ENCODE measurements at places on chromosomes 12 and 14. TPM values are rescaled to one million over a fixed set of nuclear protein-coding genes. Genes with fewer than 3 reads are reported as not detected.

Gene CLMN
- total RNA-seq: 0.95 TPM

Gene MIP
- not detected for total RNA-seq

Gene BATF
- total RNA-seq: 123 TPM

Gene GATC
- total RNA-seq: 41.3 TPM

Gene TMEM253
- not detected for total RNA-seq

DNA sequence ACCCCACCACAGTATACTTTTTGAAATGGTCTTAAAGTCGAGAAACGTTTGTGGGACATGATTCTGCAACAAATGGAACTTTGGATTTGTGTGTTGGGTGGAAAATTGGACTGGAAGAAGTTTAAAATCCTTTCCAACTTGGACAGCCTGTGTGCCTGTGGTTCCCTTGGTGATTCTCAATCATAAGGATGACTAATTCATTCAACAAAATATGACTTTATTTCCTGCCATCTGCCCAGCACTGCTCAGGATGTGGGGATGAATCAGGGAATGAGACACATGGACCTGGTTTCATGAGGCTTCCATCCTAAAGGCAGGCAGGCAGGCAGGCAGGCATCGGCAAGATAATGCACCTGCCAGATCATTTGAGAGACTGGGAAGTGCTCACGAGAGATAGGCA, 57.3 kb upstream of the TMEM132D start:
- no peaks in the 10 kb centered on the region for H3K4me1 ChIP-seq
- H3K36me3 ChIP-seq: no peaks in the 10 kb centered on the region
- no peak overlapping the region for H3K4me3 ChIP-seq
- no peak for ATAC-seq
- no peak overlapping the region for H3K27ac ChIP-seq

GRCh38 chr14:22753586-22753985, 12.9 kb upstream of the OXA1L start:
- H3K27ac ChIP-seq: no peak overlapping the region
- ATAC-seq: no peak
- H3K4me1 ChIP-seq: no peaks in the 10 kb centered on the region
- H3K36me3 ChIP-seq: no peaks in the 10 kb centered on the region
- peaks cover 17% of the 10 kb centered on the region for H3K27me3 ChIP-seq

GRCh38 chr12:105224399-105224798, 11.6 kb downstream of the APPL2 start:
- H3K4me1 ChIP-seq: peaks cover 12% of the 10 kb centered on the region
- no peak for ATAC-seq
- H3K36me3 ChIP-seq: peaks cover 81% of the 10 kb centered on the region
- no peaks in the 10 kb centered on the region for H3K27me3 ChIP-seq

DNA sequence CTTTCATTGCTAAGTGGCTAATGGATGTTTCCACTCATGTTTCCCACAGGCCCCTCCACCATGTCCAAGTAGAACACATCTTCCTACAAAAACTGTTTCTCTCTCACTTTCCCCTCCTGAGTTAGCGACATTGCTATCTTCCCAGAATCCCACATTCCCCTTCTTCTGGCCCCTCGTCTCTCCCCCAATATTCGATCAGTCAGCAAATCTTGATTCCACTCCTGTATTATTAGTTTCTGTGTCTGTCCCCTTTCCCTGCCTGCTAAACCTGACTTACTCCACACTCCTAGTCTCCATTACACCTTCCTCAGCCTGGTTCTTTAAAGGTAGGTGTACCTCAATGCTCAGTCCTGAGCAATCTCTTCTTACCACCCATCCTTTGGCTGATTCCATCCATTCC, 19.3 kb upstream of the SAMD4A start:
- H3K4me1 ChIP-seq: no peaks in the 10 kb centered on the region
- H3K27ac ChIP-seq: no peak overlapping the region
- H3K4me3 ChIP-seq: no peak overlapping the region
- ATAC-seq: no peak
- H3K27me3 ChIP-seq: no peaks in the 10 kb centered on the region
- no peaks in the 10 kb centered on the region for H3K36me3 ChIP-seq

- no peaks in the 10 kb centered on the region for H3K4me1 ChIP-seq
- peak overlapping the region; percentile 84 for H3K27ac ChIP-seq
- H3K36me3 ChIP-seq: no peaks in the 10 kb centered on the region
- no peak overlapping the region for H3K4me3 ChIP-seq
- ATAC-seq: peak; percentile 73
These were observed 348.4 kb downstream of the BCAT1 start for GRCh38 chr12:24600551-24600950.

DNA sequence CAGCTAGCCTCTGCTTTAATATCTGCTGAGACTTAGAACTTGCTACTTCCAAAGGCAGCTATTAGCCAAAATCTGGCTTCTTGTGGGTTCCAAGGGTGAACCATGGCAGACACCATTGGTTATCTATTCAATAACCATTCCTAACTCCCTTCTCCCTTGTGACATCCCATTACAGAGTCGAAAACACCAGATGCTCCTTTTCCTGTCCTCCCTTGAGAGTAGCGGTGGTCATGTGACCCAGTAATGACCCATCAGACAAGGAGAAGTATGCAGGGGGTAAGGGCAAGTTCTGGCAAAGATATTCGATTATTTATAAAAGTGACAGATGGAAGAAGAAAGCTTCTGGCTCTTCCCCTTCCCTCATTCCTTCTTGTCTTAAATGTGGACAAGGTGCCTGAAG, 20.1 kb downstream of the TGFB3 start:
- no peak for ATAC-seq
- no peaks in the 10 kb centered on the region for H3K36me3 ChIP-seq
- no peaks in the 10 kb centered on the region for H3K4me1 ChIP-seq

DNA sequence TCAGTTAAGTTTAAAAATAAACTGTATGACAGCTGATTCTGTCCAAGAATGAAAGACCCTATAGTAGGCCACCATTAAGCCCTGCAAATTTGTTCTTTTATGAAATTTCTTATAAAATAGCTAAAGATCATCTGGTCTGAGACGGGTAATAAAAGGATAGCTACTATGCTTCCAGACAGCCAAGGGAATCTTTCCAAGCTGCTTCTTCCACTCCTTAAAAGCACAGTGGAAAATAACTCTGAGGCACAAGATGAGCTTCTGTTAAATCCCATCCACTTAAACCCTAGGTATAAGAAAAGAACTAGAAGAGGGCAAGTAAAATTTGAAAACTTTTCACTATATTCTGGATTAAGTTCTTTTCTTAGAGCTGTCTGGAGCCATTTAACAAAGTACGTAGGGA, 194.3 kb downstream of the CAPZA3 start:
- no peak for ATAC-seq
- H3K36me3 ChIP-seq: no peaks in the 10 kb centered on the region
- no peak overlapping the region for H3K4me3 ChIP-seq
- no peak overlapping the region for H3K27ac ChIP-seq
- H3K27me3 ChIP-seq: peaks cover 9% of the 10 kb centered on the region

- no peak overlapping the region for H3K4me3 ChIP-seq
- no peak overlapping the region for H3K27ac ChIP-seq
- peaks cover 3% of the 10 kb centered on the region for H3K27me3 ChIP-seq
- H3K36me3 ChIP-seq: no peaks in the 10 kb centered on the region
These were observed 23.7 kb upstream of the YAF2 start for GRCh38 chr12:42261708-42262107.

GRCh38 chr12:26467351-26467750, 272.0 kb downstream of the SSPN start:
- H3K36me3 ChIP-seq: peaks cover 31% of the 10 kb centered on the region
- no peaks in the 10 kb centered on the region for H3K27me3 ChIP-seq
- H3K4me3 ChIP-seq: no peak overlapping the region
- no peak overlapping the region for H3K27ac ChIP-seq
- no peaks in the 10 kb centered on the region for H3K4me1 ChIP-seq
- no peak for ATAC-seq

DNA sequence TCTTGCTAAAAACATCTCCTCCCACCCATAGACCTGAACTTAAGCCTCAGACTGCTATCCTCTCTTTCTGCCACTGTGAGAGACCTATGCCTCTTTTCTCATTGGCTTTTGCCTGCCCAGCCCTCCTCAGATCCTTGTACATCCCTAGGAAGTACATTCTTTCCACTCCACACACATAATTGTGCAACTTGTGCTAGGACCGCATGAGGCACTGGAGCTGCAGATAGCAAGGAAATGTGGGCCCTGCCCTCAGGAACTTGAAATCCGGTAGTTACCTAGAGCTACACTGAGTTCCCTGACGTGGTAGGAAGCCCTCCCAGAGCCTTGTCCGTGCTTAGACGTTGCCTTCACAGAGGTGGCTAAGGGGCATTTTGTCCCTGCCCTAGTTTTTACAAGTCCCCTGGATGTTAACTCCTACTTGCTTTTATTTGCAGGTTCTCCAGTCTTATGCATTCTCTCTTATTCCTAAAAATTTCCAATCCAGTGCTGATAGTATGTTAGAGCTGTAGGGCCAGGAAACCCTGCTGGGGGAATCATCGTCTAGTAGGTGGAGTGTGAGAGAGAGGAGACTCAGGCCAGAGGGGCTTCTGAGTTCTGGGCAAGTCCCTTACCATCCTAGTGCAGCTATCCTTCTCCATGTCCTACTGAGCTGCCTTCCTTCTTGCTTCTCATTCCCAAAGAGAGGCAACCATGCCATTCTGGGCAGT, 41.3 kb downstream of the NTF3 start:
- no peaks in the 10 kb centered on the region for H3K4me1 ChIP-seq
- no peak for ATAC-seq
- peaks cover 25% of the 10 kb centered on the region for H3K27me3 ChIP-seq
- H3K27ac ChIP-seq: no peak overlapping the region
- no peaks in the 10 kb centered on the region for H3K36me3 ChIP-seq

DNA sequence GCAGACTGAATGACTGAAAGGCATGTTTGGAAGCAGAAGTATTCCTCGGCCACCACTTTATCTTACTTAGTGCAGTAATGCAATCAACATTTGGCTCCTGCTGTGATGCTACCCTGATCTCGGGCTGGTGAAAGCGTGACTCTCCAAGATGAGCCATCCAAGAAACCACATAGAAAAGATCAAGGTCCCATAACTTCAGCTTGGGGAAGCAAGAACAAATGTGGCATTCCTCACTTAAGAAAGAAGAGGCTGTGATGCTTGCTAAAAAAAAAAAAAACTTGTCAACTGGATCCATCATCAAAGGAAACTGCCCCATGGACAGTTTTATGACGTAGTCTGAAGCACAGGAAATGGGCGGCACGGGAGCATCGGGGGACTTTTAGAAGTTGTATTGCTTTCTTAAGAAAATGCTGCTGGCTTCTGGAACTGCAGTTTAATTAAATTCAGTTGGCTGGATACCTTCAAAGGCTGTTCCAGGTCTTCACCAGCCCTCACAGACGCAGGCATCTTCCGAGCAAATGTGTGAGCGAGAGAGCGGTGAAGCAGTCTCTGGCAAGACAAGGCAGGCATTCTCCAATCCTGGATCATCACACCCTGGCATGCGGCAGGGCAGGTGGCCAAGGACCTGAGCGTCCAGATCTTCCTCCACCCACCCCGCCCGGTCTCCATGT, 38.2 kb upstream of the MAP1LC3B2 start:
- peaks cover 7% of the 10 kb centered on the region for H3K4me1 ChIP-seq
- H3K4me3 ChIP-seq: no peak overlapping the region
- peaks cover 5% of the 10 kb centered on the region for H3K27me3 ChIP-seq
- no peak for ATAC-seq
- no peaks in the 10 kb centered on the region for H3K36me3 ChIP-seq

DNA sequence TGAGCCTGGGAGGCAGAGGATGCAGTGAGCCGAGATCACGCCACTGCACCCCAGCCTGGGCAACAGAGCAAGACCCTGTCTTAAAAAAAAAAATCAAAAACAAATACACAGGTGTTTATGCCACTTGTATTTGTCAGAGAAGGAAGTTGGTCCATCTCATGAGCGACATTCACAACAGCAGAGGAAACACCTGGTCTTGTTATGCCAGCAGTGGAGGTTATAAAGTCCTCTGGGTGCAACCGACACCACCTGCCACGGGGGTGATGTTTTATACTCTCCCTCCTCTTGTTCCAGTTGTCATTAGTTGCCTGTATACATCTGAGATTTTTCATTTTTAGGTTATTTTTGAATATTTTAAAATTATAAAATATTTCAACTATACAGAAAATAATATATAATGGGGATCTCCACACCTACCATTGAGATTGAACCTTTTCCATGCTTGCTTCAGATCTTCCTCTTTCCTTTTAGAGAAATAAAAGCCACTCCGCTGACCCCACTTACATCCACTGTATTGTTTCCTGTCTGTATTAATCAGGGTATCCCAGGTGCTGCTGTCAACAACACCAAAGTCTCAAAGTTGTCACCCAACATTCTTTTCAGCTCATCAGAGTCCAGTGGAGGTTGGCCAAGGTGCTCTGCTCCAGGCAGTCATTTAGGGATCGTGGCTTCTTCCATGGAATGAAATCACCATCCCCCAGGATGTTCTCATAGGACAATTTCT, 65.1 kb downstream of the RNFT2 start:
- H3K27ac ChIP-seq: no peak overlapping the region
- no peak overlapping the region for H3K4me3 ChIP-seq

DNA sequence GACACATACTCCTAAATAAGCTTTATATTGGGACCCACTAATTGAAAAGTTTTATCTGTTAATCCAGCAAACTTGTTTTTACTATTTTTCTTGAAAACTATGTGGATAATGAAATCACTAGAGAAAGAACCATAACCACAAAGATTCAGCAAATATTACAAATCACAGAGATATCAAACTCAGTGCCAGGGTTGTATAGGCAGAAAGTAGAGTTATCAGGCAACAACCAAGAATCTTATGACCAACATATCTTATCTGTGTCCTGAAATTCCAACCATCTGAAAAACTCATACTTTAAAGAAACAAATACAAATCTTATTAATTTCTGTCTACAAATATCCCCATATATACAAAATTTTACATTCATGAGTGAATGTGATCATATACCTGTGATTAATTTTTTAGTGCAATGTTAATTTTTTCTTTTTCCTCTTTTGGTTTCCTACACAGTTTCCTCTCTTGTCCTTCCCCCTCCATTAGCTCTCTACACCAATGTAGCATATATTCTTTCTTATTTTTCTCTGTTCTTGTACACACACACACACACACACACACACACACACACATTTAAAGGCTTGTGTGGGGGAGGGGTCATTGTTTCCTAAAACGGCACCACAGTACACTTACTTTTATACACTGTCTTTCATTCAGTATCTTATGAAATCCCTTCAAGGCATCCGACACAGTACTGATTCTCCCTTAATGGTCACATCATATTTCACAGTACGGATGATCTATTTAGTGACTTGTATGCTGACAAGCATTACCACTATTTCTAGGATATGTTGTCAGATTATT, 18.6 kb downstream of the AMN1 start:
- ATAC-seq: no peak
- H3K27me3 ChIP-seq: no peaks in the 10 kb centered on the region
- peaks cover 24% of the 10 kb centered on the region for H3K36me3 ChIP-seq
- no peak overlapping the region for H3K4me3 ChIP-seq
- no peak overlapping the region for H3K27ac ChIP-seq
- H3K4me1 ChIP-seq: no peaks in the 10 kb centered on the region

- peaks cover 97% of the 10 kb centered on the region for H3K36me3 ChIP-seq
- peak; percentile 80 for ATAC-seq
- peaks cover 5% of the 10 kb centered on the region for H3K4me1 ChIP-seq
- H3K27me3 ChIP-seq: no peaks in the 10 kb centered on the region
- H3K4me3 ChIP-seq: no peak overlapping the region
These were observed 70.2 kb upstream of the GPHB5 start for GRCh38 chr14:63388766-63389431.

GRCh38 chr14:51576879-51577278, 74.8 kb upstream of the FRMD6 start:
- no peaks in the 10 kb centered on the region for H3K4me1 ChIP-seq
- no peak for ATAC-seq
- no peaks in the 10 kb centered on the region for H3K36me3 ChIP-seq

Data from activated T-helper 17 cell treated with anti-CD3 and anti-CD28 coated beads, Interleukin-2, amount 50 U/mL, for 72 hours (primary cell).